ENCODE measurements at places on chromosomes 12 and 14. TPM values are rescaled to one million over a fixed set of nuclear protein-coding genes. Genes with fewer than 3 reads are reported as not detected.

DNA sequence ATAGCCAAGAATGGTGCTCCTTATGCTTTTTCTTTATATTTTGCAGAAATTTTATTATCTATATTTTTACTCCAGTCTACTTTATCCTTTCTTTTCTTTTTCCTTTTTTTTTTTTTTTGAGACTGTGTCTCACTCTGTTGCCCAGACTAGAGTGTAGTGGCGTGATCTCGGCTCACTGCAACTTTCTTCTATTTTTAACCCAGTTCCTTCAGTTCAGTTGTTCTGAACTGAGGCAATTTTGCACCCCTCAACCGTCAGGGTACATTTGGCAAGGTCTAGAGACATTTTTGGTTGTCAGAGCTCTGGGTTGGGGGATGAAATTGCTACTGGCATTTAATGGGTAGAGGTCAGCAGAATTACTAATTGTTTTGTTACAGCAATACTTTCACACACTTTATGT lies 75.7 kb downstream of the DIP2B start:
- DNase-seq = no peak

DNA sequence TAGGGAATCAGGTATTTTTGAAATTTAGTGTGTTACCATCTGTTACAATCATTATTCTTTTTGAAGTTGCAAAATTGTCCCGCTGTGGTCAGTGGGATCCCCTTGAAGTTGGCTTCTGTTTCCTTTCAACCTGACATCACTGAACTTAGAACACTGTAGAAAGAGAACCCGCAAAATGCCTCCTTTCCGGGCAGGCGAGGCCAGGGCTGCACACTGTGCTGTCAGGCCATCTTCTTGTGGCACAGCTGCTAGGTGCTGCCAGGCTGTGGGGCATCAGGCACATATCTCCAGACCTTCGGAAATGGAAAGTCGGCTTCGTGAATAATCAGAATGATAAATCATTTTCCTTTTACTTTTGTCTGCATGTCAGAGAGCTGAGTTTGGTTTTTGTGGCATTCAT lies 103.5 kb downstream of the GLT1D1 start:
- DNase-seq = no peak

DNA sequence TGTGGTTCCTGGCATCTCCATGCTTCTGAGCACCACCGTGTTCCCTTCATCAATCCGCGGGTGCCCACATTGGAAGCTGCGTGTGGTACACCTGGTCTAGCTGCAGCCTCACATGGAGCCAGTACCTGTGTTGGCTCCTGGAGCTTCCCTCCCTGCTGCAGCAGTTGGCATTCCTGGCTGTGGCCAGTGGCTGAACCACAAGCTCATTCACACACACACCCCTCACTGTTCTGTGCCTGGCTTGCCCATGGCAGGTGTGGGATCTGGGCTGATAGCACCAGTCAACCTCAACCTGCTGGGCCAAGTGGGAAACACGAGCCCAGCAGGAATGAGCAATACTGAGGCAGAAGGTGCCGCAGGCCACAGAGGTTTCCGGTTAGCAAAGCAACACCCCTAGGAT lies 256.2 kb upstream of the LRFN5 start:
- no peak for DNase-seq

- DNase-seq = peak; percentile 63
Observed at GRCh38 chr14:103155010-103155409, 31.7 kb downstream of the TNFAIP2 start.

GRCh38 chr14:67942080-67942710 lies 122.6 kb downstream of the RAD51B start:
- DNase-seq = no peak

DNA sequence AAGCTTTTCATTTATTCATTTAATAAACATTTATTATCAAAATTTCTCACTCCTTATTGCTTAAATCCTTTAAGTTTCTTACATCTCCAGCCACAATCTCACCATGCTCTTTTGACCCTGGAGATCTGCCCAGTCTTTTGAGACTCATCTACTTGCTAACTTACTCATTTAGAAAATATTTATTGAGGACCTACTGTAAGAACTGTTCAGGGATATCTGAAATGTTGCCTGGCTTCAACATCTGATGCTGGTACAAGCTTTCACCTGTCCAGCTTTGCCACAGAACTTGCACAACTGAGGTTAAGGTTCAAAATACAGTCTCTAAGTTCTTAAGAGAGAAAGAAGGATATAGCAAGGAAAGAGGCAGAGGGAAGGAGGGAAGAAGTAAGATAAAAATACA lies 17.5 kb upstream of the GXYLT1 start:
- no peak for DNase-seq

GRCh38 chr14:92917956-92918355 lies 5.0 kb upstream of the CHGA start:
- no peak for DNase-seq

DNA sequence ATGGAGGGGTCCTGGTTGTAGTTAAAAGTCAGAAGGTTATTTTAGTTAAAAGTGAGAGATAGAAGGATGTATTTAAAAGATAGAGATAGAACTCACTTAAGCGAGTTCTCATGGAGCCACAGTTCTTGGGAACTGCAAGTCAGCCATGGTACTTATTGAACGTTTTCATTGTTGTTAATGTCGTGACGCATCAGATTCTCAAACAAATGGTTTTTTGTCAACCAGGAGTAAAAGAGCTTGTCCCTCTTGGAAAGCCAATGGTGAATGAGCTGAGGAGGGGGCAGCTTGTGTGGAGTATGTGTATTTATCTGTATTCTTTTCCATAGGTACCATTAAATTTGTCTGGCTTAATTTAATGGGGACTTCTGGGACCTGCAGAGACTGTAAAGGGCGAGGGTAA lies 68.6 kb downstream of the FIGNL2 start:
- no peak for DNase-seq

- no peak for DNase-seq
Observed at GRCh38 chr14:53964249-53964648, 7.6 kb upstream of the BMP4 start.

DNA sequence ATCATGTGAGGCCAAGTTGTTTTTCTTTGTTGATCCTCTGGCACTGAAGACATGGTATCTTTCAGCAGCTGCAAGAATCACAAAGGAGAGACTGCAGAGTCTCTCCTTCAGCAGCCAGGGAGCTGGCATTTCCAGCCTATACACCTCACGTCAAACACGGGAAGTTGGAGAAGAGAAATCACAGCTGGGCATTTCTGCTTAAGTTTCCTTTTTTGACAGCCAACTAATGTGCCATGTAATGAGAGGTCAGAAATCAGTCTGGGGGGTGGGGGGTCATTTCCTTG lies 28.3 kb downstream of the PHLDA1 start:
- DNase-seq = no peak

DNA sequence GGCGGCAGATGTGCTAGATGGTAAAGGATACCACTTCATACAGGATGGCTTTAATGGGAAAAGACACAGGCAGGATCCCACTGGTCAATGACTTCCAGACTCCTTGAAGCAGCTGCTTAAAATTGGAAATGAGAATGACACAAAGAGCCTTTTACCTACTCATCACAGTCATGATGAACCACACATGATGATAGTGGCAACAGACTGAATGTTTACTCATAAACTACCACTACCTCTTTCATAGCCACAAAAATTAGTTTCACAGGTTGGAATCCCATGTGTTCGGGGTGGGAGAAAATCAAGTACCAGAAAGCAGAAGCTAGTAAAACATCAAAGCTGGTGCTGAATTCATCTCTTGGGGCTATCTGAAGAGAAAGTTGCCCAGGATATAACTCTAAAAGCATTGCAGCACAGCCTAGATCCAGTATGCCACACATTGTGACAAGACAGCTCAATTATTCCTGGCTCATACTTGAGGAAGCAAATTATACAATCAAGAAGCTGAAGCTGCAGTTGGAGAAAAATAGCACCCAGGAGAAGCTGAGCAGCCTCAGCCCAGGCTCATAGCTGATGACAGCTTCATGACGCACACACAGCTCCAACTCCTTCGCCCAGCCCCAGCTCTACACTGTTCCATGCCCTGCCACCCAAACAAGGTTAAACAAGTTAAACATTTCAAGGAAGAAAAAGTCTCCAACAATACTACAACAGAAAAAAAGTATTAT lies 29.0 kb upstream of the C12orf50 start:
- peak; percentile 25 for DNase-seq

GRCh38 chr14:34691206-34691605 lies 23.2 kb downstream of the CFL2 start:
- no peak for DNase-seq

- no peak for DNase-seq
Observed at GRCh38 chr12:102939670-102940222, 17.7 kb upstream of the ASCL1 start.

DNA sequence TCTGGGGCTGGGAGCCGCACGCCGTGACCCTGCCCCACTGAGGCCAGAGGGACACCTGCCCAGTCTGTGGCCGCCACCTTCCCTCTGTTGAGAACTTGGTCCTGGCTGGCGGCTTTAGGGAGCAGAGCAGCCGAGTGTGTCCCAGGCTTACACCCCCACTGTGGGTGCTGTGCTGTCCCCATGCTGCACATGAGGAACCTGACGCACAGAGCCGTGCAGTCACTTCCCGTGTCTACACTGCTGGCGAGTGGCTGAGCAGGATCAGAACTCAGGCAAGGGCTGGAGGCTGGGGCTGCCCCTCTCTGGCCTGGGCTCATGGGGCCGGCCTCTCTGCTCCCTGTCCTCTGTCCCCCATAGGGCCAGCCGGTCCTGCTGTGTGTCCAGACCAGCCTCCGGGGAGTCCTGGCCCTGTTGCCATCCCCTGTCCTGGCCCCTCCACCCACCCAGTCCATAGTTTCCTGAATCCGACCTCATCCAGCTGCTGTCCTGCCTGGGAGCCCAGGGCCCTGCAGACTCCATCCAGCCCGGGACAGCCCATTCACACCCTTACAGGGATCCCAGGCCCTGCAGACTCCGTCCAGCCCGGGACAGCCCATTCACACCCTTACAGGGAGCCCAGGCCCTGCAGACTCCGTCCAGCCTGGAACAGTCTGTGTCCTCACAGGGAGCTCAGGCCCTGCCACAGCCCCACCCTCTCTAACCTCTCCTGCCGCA lies 10.3 kb downstream of the FBRSL1 start:
- DNase-seq = no peak

DNA sequence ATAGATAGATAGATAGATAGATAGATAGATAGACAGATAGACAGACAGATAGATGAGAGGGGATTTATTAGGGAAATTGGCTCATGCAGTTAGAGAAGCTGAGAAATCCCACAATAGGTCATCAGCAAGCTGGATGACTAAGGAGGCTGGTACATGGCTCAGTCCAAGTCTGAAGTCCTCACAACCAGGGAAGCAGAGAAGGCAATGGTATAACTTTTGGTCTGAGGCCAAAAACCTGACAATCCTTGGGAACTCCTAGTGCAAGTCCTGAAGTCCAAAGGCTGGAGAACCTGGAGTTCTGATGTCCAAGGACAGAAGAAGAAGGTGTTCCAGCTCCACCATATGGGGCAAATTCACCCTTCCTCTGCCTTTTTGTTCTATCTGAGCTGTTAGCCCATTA lies 517.6 kb upstream of the ATP2B1 start:
- DNase-seq = no peak

- no peak for DNase-seq
Observed at GRCh38 chr12:132076711-132077110, 67.4 kb downstream of the DDX51 start.

GRCh38 chr14:79841433-79841832 lies 369.9 kb downstream of the DIO2 start:
- DNase-seq = no peak

DNA sequence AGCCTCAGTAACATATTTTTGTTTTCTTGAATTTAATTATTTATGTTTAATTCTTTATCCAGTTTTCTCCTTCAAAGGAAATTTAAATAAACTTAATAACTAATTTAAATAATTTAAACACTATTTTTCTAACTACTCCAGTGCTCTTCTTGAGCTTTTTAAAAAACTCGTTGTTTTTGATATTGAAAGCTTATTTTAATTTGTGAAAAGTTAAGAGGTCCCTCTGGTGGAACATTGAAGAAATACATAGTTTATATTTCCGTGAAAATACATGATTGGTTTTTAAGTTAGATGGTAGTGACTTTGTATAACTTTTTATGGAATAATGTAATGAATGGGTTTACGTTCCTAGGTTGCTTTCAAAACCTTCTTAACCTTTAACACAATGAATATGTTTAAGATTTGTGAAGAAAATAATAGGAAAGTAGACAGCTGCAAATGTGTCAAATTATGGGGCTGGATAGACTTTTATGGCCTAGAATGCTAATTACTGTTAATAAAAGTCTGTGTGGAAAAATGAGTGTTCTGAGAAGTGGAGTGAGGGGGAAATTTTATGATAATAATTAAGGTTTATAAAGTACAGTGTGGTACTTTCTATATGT lies 45.9 kb upstream of the MSRB3 start:
- DNase-seq = no peak

DNA sequence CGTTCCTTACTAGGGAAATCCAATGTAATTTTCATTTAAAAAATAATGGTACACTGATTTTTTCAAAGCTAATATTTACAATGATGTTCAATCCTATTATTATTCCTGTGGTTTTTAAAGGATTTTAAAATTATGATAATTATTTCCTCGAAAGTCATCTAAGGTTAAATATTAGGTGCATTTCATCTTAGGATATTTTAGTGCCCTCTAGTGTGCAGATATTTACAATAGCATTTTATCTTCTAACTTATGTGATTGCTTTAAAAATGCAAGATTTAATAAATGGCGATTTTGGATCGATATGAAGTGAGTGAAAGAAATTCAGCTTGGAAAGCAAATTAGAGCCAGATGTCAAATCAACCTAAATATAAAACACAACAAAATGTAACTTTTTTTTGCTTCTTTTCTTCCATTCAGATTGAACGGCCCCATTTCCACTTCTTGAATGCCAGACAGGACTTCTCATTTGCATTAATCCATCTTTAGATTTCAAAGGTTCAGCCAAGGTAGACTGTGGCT lies 293.5 kb downstream of the SLC6A15 start:
- DNase-seq = no peak

- DNase-seq = no peak
Observed at GRCh38 chr14:92560106-92560865, 46.7 kb downstream of the RIN3 start.

DNA sequence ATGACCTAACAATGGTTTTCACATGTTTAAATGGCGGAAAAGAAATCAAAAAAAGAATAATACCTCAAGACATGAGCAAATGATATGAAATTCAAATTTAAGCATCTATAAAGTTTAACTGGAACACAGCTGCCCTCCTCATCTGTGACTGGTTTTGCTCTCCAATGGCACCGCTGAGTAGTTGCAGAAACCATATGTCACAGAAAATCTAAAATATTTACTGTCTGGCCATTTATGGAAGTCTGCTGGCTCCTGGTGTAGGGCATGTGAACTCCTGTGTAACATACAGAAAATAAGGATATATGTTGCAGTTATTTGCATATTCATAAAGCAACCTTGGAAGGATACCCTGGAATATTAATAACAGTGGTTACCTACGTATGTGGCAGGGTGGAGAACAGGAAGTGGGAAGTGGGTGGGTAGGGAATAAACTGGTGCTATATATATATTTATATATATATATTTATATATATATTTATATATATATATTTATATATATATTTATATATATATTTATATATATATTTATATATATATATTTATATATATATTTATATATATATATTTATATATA lies 48.4 kb downstream of the LTBP2 start:
- no peak for DNase-seq

The DPY19L2 gene
- 1.7 TPM for total RNA-seq

The LRRC9 gene
- 0.06 TPM for total RNA-seq

The ALDH6A1 gene
- total RNA-seq = 29.4 TPM

The RFLNA gene
- total RNA-seq = 46.2 TPM

The CACNA2D4 gene
- total RNA-seq = 5.9 TPM

The GAS2L3 gene
- total RNA-seq = 16.0 TPM

All from left colon (tissue), 2 donors.